AG09319 (cell line): ENCODE measurements at places on chromosomes 11 and 22.

DNA sequence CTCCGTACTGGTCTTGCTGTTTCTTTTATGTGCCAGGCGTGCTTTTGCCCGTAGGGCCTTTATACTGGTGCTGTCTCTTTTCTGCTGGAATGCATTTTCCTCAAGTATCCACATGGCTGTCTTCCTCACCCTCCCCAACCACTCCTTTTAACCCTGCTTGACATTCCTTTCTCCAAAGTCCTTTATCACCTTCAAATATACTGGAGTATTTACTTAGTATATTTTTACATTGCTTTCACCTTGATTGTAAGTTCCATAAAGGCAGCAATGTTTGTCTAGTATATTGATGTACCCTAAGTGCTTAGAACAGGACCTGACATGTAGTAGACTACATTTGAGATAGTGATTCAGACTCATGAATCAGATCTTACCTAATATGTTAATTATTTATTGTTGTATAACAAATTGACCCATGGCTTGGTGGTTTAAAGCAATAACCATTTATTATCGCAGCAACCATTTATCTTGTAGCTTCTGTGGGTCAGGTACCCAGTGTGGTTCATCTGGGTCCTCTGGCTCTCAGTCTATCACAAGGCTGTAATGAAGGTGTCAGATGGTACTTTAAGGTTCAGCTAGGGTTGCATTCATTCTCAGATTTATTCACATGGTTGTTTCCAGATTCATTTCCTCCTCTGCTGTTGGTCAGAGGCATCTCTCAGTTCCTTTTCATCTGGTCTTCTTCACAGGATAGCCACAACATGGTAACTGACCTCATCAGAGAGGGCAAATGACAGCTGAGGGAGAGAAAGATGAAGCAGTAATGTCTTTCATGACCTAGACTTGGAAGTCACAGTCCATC lies 34.2 kb downstream of the DDX10 start:
- no peak for DNase-seq

DNA sequence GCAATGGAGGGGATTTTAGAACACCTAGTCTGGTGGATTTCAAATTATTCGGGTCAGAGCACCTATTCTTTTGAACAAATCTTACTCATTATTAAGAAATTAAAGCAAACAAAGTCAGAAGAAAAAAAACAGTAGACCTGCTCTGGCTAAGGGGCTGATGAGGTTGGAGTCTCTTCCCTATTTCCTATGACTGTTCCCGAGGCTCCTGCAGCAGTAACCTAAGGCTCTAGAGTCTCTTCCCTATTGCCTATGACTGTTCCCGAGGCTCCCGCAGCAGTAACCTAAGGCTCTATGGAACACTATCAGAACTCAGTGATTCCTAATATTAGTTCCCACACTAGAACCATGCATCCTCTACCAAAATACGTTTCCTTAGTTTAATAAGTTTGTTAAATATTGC lies 607.9 kb downstream of the NTM start:
- no peak for DNase-seq

DNA sequence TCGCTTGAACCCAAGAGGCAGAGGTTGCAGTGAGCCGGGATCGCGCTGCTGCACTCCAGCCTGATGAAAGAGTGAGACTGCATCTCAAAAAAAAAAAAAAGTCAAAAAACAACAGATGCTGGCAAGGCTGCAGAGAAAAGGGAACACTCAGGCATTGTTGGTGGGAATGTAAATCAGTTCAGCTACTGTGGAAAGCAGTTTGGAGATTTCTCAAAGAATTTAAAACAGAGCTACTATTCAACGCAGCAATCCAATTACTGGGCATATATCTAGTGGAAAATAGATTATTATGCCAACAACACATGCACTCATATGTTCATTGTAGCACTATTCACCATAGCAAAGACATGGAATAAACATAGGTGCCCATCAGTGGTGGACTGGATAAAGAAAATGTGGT lies 89.7 kb downstream of the EFCAB6 start:
- DNase-seq, result no peak

DNA sequence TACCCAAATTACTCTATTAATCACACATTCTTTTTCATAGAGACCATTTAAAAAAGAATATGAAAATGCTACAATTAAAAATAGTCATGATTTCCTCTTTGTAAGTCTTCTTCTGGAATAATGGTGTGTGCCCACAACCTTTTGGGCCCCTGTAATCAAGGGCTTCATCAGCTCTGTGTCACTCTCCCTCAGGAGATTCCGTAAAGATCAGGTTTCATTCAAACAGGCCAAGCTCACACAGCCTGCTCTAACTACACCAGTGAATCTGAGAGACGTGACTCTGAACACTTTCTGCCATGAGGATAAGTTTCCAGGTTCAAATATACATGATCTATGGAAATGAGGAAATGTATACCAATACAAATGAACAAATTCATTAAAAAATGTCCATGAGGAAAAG lies 9.5 kb downstream of the DRICH1 start:
- DNase-seq, result no peak

DNA sequence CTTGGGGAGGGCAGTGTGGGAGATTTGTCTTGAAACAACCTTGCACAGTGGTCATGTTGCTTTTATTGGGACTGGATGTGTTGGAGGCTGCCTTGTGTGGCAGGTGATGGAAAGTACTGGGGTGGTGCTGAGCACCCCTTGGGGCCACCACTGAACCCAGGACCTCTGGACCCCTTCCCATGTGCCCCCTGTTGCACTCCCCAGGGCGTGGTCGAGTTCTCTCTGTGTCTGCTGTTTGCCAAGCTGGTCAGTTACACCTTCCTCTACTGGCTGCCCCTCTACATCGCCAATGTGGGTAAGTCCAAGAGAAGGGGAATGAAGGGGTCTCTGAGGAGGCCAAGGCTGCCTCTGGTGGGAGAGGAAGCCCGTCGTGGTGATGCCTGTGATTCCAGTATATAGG lies 18.9 kb downstream of the SLC37A2 start:
- DNase-seq, result no peak

DNA sequence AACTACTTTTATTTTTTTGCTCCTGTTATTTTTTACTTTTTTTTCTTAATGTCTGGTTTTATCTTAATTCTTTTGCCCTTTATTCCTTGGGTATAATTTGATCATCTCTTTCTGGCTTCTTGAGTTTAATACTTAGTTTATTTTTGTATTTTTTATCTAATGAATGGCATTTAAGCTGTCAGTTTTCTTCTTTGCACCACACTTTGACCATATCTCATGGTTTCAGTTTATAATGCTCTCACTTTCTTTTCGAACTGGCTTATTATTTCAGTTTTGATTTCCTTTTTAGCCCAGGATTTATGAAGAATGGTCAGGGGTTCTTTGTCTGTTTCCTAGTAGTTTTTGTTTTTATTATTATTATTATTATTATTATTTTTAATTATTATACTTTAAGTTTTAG lies 48.3 kb downstream of the QSER1 start:
- no peak for DNase-seq

DNA sequence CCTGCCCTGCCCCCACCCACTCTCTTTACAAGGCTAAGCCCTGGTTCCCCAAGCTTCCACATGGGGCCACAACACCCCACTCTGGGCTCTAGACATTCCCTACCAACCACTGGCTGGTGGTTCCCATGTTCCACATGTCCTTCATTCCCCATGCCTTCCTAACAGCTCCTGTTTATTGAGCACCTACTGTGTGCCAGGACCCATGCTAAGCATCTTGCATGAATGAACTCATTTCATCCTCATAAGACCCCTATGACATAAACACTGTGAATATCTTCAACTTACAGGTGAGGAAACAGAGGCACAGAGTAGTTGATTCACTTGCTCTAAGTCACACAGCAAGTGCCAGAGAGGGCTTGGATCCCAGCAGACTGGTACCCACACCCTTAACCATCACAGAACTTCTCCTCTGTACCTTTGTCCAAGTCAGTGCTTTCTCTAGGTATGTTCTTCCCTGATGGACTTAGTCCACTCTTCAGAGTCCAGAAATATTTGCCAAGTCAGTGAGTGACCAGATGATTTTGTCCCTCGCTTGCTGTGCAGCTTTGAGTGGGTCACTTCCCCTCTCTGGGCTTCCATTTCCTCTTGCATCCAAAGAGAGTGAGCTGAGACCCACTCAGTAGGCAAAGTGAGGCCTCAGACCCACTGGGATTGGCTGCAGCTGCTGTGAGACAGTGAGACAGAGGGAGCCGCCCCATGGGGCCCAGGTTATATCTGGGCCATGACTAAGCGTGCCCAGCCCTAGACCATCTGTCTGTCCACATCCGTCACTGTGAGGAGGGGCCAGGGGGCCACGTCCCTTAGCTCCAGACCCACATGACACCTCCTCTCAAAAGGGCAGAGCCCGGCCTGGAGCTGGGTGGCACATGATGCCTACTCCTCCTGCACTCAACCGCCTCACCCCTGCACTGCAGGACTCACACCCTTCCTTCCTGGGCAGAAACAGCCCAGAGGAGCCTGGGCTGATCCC lies 132.4 kb downstream of the MN1 start:
- DNase-seq, result no peak

GRCh38 chr11:21110415-21110814 lies 441.0 kb downstream of the NELL1 start:
- no peak for DNase-seq

GRCh38 chr11:86360775-86361395 lies 13.8 kb upstream of the CCDC81 start:
- peak; percentile 30 for DNase-seq

- DNase-seq, result no peak
Observed at GRCh38 chr11:74678591-74679512, 52.4 kb downstream of the CHRDL2 start.

GRCh38 chr22:35315855-35316745 lies 16.4 kb downstream of the TOM1 start:
- no peak for DNase-seq

- DNase-seq, result peak; percentile 42
Observed at GRCh38 chr22:30159561-30160353, 79.5 kb downstream of the HORMAD2 start.

DNA sequence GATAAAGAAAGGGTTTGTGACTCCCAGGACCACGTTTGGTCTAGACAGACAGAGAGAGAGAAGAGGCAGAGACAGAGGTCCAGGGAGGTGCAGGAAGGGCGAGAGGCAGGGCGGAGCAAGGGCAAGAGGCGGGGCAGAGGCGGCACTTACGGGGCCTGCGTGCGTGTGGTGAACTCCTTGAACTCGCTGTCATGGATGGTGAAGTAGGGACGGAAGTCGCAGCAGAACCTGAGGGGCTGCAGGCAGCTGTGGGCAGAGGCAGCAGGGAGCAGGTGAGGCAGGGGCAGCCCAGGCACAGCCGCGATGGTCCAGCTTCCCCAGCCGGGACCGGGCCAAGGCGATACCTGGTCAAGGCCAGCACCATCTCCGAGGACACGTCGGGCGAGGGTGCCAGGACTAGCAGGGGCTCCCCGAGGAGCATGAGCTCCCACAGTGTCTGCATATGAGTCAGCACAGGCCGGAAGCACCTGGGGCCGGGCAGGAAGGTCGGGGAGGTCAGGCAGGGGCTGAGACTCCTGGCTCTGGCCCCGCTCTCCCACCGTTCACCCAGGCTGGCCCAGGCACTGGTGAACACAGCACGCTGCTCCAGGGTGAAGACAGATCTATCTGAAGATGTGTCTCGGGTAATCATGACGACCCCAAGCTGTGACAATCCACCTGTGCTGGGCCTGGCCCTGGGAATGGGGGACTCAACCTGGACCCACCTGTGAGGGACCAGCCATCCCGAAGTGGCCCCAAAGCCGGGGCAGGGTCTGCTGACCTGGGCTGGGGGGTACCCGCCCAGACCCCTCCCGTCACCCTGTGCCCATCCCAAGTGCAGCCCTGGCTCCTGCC lies 7.2 kb upstream of the PLXNB2 start:
- no peak for DNase-seq

- DNase-seq, result no peak
Observed at GRCh38 chr11:79447038-79447786, 6.4 kb upstream of the TENM4 start.

DNA sequence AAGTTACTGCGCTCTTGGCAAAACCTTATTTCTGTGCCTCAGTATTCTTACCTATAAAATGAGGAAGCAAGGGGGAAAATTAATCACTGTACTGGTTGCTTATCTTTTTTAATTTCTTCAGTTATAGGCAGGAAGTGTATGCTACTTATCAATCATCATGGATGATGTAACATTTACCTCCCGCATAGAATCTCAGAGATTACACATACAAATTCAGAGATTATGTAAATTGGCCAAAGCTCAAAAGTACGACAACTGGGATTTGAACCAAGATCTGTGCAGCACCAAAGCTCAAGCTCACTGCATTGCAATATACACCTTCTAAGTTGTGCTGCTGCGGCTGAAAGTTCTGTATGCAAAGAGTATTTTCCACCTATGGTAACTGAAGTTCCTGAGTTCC lies 83.0 kb downstream of the PDHX start:
- DNase-seq, result no peak

DNA sequence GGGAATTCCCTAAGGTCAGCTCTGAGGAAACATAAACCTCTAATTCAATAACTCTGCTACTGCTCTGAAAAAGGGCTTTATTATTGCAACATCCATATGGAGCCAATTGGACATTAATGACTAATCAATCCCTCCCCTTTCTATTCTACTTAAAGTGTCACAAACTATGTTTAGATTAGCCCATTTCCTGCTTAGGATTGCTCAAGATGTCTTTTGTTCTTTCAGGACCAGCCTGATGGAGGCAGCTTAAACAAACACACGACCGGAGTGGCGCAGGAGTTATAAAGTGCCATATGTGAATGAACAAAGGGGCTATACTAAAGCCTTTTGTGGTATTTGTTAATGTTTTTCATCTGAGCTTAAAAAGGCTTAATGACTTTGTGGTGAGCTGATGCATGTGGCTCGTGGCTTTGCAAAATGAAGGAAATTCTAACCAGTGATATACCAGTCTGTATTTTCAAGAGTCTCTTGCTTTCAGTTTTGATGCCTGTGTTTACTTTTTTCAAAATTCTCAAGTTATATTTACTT lies 354.4 kb downstream of the SOX6 start:
- DNase-seq, result peak; percentile 83

GRCh38 chr22:40504285-40505249 lies 132.0 kb downstream of the MRTFA start:
- DNase-seq, result no peak

GRCh38 chr11:71301858-71302533 lies 49.6 kb upstream of the SHANK2 start:
- DNase-seq, result no peak

DNA sequence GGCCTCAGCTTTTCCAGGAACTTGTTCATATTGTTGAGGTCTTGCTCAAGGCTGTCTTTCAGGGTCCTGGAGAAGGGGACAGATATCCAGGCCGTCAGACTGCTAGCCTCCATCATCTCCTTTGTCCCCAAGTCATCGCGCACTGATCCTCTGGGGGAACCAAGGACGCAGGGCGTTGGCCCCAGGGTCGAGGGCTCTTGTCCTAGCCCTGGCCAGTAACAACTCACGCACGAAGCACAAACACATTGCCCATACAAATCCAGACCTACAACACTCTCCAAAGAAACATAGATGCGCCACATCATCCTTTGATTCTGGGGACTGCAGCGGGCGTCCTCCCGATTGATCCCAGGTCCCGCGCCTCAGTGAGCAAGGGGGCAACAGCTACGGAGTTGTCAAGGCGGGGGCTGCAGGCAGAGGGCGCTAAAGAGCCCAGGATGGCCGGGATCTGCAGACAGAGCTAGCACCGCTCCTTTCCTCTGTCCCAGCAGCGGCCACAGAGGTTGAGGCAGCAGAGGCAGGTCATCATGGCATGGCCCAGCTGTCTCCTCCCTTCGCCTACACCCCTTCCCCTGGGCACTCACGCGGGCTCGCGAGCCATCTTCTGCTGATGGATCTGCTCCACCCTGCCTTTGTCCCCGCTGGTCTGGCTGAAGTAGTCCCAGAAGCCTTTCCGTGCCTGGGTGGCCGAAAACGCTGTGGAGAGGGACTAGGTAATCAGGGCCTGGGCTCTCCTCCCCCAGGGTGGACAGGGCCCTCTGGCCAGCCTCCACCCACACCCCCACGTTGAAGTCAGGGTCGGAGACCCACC lies 472 bp downstream of the APOA5 start:
- DNase-seq, result peak; percentile 20

GRCh38 chr11:119932828-119933562 lies 204.0 kb upstream of the NECTIN1 start:
- no peak for DNase-seq
